PC-3 (cell line): ENCODE measurements at places on chromosomes 13 and 19.

GRCh38 chr19:3867971-3868769 lies 668 bp downstream of the ZFR2 start:
- no peak for DNase-seq

- no peak for DNase-seq
These were observed 72.9 kb upstream of the NPAS1 start for GRCh38 chr19:46946611-46947238.

- no peak for DNase-seq
These were observed 83.2 kb downstream of the RUBCNL start for GRCh38 chr13:46303742-46304385.

GRCh38 chr19:55498246-55498840 lies 10.1 kb downstream of the SSC5D start:
- DNase-seq, result no peak

DNA sequence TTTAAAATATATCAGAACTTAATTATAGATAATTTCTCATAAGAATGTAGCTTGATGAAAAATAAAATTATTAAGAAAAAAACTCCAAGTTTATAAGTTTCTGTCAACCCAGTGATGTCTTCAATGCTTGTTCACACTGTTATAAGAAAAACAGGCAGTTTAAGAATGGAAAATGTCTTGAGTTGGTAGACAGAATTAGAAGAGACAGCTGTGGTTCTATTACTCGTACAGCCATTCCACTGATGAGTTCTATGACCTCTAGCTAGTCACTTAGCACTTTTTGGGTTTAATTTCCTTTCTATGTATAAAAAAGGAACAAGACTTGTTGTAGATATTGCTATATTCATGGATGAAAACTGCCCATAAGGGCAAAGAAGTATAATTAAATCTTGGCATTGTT lies 1013.1 kb upstream of the ATXN8OS start:
- no peak for DNase-seq

DNA sequence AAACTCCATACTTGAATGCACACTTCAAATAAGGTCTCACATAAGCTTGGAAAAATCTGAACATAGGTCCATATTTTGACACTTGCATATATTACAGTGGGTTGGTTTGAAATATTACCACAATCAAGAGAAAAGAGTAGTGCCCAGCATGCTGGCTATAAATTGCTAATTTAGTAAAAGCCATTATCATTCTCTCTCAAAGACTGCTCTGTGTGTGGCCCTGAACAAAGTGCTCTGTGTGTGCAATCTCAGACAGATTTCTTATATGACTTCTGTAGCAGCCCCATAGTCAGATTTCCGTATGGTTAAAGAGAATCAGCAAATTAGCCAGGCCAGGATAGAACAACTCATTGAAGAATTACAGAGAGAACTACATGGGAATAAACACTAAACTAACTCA lies 78.2 kb downstream of the LIG4 start:
- DNase-seq, result no peak

DNA sequence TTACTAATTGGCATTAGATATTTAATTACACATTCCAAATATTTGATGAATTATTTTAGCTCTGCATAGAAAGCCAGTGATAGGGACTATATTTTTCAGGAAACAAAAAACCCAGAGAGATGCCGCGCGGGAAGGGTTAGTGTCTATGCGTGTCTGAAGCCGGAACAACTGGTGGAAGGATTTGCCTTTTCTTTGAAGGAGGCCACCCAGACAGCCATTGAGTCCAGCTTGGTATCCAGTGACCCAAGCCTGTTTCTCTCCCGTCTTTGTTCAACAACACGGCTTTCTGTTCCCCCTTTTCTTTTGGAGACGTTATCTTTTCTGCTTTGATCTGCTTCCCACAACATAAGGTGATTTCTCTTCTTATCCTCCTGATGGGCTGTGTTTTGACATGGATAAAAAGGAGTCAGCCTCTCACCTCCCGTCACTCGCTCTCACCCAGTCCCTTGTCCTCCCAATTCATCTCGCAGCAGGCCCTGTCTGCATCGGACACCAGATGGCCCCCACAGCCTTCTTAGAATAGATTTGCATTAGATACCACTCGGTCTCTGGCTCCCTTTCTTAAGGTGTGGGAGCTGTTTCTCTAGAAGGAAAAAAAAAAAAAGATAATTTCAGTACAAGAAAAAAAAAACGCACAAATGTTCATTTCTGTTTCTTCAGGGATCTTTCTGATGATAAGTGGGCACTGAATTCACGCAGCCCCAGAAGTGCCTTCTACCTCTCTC lies 361.8 kb downstream of the ZNF536 start:
- DNase-seq, result no peak

- no peak for DNase-seq
These were observed 752 bp upstream of the EDNRB start for GRCh38 chr13:77919246-77919920.

DNA sequence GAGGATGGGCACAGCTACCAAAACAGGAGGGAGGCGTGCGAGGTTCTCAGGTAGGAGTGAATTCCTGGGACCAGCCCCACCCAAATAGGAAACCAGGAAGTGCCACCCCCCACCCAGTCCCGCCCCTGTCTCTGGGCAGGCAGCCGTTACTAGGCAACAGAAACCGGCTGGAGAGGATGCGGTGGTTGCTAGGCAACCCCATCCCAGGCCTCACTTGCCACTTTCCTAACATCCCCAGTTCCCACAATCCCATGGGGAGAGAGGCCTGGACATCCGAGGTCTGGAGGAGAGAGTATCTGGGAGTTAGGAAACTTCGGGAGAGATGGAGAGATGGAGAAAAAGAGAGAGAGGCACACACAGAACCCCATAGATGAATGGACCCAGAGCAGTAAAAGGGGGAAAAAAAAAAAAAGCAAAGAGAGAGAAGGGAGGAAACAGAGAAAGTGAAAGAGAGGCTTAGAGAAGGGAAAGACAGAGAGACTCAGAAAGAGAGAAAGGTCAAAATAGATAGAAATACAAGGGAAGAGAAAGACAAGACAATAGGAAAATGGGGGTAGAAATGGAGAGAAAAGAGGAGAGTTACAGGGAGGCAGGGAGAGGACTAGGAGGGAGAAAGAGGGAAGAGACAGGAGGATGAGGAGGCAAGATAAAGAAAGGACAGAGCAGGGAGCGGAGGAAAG lies 3.8 kb downstream of the GRIK5 start:
- peak; percentile 40 for DNase-seq

- DNase-seq, result no peak
These were observed 37.6 kb downstream of the NFIX start for GRCh38 chr19:13032837-13033236.

DNA sequence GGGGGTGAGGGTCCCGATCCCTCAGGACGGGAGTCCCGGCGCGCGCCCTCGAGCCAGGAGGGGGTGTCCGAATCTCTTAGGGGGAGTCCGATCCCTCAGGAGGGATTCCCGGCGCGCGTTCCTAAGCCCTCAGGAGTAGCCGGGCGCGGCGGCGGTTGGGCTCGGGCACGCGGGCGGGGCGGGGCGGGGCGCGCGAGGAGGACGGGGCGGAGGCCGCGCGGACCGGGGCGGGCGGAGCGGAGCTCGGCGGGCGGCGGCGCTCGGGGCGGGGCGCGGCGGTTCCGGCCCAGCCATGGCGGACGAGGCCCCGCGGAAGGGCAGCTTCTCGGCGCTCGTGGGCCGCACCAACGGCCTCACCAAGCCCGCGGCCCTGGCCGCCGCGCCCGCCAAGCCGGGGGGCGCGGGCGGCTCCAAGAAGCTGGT lies at the start of gene CUL4A:
CUL4A (plus strand) TSS at position 278 of the 423 bp plus-strand sequence; CDS start at position 293, 15 bp downstream.
- DNase-seq, result peak; percentile 55

- DNase-seq, result no peak
These were observed 28.7 kb downstream of the DNMT1 start for GRCh38 chr19:10166046-10166445.
